ENCODE measurements at places on chromosomes 16 and 17. TPM values are rescaled to one million over a fixed set of nuclear protein-coding genes. Genes with fewer than 3 reads are reported as not detected.

The NOL3 gene
- polyA plus RNA-seq: 7.6 TPM

GRCh38 chr17:76461765-76462555 lies 5.4 kb upstream of the AANAT start:
- DNase-seq: no peak

- no peak for DNase-seq
Measured at GRCh38 chr16:11087691-11088073, 143.3 kb downstream of the CLEC16A start.

DNA sequence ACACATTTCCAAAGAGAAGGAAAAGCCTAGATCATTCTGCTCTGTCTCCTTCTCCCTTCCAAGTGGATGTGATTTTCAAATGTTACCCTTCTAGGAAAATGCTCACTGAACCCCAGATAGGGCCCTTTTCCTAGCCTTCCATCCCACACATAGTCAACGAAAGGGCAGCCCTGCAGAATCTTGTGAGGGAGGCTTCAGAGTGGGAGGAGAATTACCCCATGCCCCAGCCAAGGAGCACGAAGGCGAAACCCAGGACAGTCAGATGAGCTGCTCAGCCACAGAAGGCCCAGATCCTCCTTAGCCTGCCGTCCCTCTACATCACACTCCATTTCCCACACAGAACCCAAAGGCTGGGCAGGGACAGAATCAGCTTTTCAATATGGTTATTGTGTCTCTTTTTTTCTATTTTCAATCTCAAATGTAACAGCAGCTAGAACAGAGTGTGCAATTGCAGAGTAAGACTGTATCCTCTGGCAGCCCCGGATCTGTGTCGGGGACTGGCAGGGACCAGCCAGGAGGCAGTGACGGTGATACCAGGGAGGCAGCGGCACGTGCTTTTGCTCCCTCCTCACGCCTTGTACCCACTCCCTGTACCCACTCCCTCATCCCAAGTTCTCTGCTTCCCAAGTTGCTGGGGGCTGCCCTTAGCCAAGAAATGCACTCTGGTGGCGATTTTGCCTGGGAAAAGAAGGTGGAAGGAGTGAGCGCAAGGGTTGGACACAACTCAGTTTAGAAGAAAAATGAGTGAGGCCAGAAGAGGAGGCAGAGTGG lies 3.7 kb upstream of the SDK2 start:
- DNase-seq: no peak

- no peak for DNase-seq
Measured at GRCh38 chr17:2682176-2682938, 29.2 kb downstream of the CLUH start.

- DNase-seq: no peak
Measured at GRCh38 chr16:11615748-11616447, 29.2 kb upstream of the LITAF start.

All from renal pelvis (tissue), 12 donors.